ENCODE measurements at places on chromosomes 5 and 9.

GRCh38 chr9:105005186-105005585 is 77.2 kb upstream of the ABCA1 start:
- DNase-seq: no peak

- DNase-seq: peak; percentile 70
Observed at GRCh38 chr9:101235105-101235866, 149.5 kb downstream of the BAAT start.

DNA sequence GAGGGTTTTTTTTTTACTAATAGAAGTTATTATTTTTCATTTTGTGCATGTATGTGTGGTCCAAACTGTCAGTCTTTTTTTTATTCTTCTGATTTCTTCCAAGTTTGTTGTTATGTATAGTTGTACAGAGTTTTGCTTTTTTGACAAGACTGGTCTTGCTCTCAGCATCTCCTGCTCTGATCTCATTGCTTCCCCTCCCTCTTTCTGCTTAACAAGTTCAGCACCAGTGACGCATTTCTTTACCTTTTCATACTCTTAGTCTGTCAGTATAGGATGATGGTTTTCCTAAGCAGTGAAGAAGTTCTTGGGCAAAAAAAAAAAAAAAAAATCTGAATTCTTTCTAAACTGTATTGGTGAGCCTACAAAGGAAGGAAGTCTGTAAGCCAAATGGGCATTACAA is 135.1 kb downstream of the CD180 start:
- no peak for DNase-seq

DNA sequence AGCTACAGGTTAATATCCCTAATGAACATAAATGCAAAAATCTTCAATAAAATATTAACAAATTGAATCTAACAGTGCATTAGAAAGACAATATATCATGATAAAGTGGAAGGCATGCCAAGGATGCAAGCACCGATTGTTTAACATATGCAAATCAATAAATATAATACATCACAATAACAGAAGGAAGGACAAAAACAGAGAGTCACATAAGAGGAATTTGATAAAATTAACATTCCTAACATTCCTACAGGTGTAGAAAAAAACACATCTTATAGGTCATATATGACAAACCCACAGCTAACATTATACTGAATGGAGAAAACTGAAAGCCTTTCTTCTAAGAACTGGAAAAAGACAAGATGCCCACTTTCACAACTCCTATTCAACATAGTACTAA is 297.0 kb downstream of the CDH18 start:
- DNase-seq: no peak

GRCh38 chr5:172102913-172103626 is 85.0 kb downstream of the STK10 start:
- DNase-seq: no peak
